ENCODE measurements at places on chromosomes 6 and 20.

GRCh38 chr6:87742106-87742505 lies 40.1 kb upstream of the AKIRIN2 start:
- DNase-seq = no peak

DNA sequence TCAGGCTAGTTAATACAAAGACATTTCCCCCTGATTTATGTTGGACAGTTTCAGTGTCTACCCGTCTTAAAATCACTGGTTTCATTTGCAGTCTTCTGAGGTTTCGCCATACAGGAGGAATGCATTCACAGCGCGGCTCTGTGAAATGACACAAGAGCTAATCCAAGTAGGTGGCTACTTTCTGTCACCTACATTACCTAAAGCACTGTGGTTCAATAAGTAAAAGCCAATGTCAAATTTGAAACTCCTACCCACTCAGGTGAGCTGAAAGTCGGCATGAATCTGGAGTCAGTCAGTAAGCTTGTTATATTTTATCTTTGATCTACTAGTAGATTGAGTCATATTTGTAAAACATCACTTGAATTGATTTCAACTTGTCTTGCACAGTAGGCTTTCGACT lies 370.8 kb downstream of the LAMA2 start:
- no peak for DNase-seq

DNA sequence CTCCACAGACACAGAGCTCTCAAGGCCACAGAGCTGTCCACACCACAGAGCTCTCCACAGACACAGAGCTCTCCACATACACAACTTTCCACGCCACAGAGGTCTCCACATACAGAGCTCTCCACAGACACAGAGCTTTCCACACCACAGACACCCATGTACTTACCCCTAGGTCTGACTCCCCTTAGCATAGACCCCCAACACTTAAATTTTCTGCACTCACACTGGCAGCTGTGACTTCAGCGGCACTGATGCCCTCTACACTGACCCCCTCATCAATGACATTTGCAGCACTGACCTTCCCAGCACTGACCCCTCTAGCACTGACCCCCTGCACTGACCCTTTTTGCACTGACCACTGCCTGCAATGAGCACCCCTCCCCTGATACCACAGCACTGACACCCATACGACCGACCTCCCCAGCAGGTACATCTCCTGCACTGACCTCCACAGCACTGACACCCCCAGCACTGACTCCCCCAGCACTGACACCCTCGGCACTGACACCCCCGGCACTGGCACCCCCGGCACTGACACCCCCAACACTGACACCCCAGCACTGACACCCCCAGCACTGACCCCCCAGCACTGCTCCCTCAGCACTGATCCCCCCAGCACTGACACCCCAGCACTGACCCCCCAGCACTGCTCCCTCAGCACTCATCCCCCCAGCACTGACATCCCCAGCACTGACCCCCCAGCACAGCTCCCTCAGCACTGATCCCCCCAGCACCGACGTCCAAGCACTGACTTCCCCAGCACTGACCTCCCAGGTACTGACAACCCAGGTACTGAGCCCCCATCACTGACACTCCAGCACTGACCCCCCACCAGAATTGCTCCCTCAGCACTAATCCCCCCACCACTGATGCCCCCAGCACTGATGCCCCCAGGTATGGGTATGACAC lies 56.5 kb downstream of the ERMARD start:
- DNase-seq = no peak

DNA sequence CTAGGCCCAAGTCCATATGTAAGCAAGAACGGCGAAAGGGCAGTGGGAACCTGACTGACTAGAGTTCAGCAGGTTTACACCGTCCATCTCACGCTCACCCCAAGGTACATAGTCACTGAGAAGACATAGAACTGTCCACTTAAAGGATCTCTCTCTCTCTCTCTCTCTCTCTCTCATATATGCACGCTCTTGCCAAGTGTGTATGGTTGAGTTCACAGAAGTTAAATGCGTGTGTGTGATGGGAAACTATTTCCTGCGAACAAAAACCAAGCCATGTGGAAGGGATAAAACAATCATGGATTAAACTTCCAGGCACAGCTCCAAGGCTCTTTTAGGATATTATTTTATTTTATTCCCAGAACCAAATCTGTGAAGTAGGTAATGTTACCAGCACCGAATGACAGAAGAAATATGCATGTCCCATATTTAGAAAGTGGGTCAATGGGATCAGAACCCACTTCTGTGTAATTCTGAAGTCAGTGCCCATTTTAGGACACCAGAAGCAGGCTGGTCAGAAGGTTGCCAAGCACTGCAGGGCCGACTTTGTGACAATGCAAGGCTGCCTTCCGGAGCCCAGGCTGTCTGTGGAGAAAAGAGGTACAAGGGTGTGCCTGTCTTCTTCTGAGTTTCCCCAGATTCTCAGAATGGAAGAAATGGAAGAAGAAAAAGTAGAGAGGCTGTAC lies 49.2 kb upstream of the MAP7 start:
- no peak for DNase-seq

DNA sequence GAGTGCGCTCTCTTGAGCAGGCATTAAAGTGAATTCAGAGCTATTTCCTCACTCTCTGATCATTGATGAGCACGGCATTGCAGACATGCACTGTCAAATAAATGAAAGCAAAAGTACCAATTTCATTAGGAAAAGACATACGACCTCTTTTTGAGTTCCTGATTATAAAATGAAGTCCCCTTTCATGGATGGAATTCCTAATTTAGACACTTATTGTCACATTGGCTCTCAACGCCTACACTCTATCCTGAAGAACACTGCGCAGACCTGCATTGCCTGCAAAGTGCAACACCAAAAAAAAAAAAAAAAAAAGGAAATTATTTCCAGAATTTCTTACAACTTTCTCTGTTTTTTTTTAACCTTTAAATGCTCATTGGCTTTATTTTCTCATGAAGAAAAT lies 1.6 kb downstream of the ADGRB3 start:
- no peak for DNase-seq

GRCh38 chr20:1301031-1301529 lies 27.9 kb downstream of the SDCBP2 start:
- peak; percentile 66 for DNase-seq
